ENCODE measurements at places on chromosomes 3 and 15.
A peak's percentile ranks its signal among the peaks of the same experiment; 100 is the strongest.

DNA sequence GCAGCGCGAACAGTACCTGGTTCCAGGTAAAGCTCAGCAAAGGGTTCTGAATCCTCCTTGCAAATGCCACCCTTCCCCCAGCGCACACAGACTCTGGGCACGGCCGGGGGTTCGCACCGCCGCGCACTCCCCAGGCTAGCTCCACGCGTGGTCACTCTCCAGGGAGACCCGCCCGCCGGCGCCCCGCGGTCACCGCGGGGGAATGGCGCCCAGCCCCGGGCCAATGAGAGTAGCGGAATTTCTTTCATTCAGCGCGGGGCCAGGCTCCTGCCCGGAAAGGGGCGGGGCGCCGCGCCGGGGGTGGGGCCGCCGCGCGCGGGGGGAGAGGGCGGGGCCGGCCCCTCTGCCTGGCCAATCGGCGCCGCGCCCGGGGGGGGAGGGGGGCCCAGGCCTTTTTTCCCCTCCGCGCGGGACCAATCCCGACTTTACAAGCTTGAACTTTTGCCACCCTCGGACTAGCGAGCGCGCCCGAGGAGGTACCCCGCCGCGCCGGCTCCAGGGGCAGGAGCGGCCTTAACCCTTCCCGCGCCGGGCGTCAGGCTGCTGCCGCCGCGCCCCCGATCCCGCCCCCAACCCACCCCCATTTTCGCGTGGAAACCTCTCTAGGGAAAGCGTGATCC lies 1.1 kb upstream of the SMAD6 start:
- peak; percentile 72 for DNase-seq

DNA sequence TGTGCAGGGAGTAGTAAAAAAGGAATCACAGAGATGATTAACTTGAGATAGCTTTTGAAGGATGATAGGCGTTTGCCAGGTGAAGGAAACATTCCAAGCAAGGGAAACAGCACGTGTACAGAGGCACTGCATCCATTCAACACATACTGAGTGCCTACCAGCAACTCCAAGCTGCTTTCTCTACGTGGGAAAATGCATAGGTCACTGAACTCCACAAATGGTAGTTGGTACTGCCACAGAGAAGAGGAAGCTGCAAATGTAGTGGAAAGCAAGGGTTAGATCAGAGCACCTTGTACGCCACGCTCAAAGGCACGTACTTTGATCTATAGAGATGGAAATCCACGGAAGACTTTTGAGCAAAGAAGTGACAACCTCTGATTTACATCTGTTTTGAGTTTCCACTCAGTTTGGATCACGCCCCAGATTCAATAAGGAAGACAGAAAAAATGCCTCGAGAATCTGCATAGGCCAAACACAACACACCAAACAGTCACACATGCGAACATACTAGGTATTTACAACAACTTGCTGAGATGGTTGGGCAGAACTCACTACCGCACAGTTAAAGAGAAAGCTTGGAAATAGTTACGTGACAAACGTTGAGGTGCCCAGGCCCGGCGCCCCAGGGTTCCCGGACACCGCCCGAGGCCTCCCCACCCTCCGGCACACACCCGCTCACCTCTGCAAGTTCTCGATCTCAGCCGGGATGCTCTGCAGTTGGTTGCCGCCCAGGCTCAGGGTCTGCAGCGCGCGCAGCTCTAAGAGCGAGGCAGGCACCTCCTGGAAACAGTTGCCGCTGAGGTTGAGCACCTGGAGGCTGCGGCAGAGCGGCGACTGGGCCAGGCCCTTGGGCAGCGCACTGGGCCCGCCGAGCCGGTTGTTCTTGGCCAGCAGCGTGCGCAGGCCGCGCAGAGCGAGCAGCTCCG lies 826 bp downstream of the LRRC58 start:
- peak; percentile 44 for DNase-seq

DNA sequence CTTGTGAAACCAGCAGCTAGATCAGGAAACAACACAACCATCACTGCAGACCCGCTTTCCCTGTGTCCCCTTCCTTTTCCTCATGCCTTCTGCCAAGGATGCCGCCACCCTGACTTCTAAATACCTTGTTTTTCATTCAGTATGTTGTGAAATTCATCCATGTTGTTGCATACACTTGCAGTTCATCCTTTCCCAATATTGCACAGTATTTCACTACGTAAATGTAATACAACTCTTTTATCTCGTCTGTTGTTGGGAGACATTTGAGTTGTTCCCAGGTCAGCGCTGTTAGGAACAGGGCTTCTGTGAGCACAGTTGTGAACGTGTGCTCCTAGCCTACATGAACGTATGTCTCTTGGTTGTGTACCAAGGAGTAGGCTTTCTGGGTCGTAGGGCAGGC lies 24.2 kb downstream of the TLNRD1 start:
- no peak for DNase-seq

GRCh38 chr3:41997702-41998550 lies 36.0 kb upstream of the ULK4 start:
- DNase-seq = no peak

DNA sequence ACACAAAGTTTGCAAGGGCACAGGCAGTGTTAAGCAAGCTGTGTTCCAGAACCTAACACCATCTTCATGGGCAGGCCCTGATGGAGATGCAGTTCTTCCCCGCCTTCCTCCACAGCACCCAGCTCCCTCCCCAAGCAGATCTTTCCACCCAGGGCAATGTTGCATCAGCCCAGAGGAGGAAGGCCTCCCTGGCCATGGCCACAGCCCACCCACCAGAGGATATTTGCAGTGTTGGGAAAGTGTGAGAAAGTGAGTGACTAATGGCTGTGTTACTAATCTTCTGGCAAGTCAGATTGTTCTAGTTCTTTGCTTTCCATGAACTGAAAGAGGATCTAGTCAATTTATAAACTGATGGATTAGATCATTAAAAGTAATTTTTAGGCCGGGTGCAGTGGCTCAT lies 42.0 kb upstream of the ATP10A start:
- DNase-seq = no peak

- no peak for DNase-seq
Measured at GRCh38 chr3:57434041-57434440, 110.1 kb downstream of the DNAH12 start.

DNA sequence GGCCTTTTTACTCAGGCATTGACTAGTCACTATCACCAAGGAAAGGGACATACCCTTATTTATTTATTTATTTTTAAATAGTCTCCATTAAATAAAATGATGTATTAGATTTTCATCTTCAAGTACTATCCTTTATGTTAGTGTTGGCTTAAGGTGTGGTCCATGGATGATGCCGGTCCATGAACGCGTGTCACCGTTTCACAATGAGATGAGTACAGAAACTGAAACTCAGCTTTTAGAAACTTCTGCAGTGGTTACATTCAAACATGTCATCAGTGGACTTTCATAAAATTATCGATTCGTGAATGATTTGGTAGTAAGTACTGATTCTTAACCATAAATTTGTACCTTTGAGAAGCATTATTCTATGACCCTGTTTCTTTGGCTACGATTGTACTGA lies 166.6 kb downstream of the SATB1 start:
- DNase-seq = no peak

- no peak for DNase-seq
Measured at GRCh38 chr3:101996832-101997231, 147.5 kb downstream of the NFKBIZ start.

- no peak for DNase-seq
Measured at GRCh38 chr3:53833700-53834099, 12.5 kb downstream of the CHDH start.

Measured in activated CD4-positive, alpha-beta T cell treated with anti-CD3 and anti-CD28 coated beads, Interleukin-2, amount 50 U/mL, for 4 hours (primary cell).